CD4-positive, alpha-beta T cell treated with Interleukin-17A for 1 hour (primary cell): ENCODE measurements at places on chromosomes 11 and 22.

DNA sequence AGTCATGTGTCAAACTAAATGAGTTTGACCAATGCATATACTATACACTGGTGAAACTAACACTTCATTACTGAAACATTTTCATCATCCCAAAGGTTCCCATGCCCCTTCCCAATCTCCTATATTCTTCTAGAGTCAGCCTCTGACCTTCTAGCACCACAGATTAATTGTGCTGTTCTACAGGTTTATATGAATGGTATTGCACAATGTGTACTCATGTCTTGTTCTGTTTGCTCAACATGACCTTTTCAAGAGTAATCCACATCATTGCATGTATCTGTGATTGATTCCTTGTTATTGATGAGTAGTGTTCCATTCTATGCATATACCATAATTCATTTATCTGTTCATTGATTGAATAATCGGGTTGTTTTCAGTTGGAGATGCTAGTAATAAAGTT lies 7.5 kb upstream of the OR8G1 start:
- DNase-seq = no peak

GRCh38 chr11:32154275-32154674 lies 63.4 kb downstream of the RCN1 start:
- peak; percentile 17 for DNase-seq

DNA sequence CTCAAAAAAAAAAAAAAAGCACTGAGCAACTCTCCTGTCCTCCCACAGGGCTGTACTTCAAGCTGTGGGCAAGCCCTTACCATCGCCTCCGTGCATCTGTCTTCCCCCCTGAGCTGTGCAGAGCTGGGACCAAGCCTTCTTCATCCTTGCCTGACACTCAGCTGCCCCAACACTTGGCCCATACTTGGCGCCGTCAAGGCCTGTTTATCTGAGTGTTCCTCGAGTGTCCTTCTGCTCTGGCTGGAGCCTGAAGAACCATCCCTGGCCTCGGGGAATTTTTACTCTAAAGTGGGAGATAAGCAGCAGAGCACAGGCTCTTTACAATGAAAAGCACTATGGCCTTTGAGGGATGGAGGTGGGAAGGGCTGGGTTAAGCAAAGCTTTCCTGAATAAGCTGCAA lies 1.6 kb upstream of the TIRAP start:
- DNase-seq = no peak

- DNase-seq = peak; percentile 25
Observed at GRCh38 chr22:27801202-27801615, 347 bp downstream of the MN1 start.

DNA sequence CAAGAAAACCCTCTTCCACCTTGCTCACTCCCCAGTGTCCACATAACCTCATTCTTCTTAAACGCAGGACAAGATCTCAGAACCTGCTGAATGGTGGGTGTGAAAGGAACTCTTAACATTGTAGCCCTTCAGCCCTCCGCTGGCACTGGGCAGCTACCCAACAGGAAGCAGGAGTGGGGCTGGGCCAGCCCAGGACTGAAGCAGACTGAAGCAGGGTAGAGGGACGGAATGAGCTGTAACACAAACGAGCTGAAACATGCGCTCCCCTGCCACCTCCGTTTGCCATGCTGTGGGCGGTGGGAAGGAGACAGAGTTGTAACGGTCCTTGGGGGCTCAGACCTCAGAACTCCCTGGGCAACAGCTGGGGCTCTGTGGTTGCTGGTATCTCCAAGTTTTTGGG lies 23.6 kb downstream of the NPAT start:
- DNase-seq = no peak

DNA sequence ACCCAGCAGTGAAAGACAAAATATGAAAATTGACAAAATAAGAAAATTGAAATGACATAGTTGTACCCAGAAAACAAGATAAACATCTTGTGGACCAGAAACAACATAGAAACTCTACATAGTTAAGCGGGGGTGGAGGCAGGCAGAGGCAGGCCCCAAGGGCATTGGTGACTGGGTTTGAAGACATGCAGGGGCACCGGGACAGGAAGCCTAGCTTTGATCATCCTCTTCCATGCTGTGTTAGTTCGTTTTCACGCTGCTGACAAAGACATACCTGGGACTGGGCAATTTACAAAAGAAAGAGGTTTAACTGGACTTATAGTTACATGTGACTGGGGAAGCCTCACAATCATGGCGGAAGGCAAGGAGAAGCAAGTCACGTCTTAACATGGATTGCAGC lies 33.5 kb upstream of the CRTAM start:
- DNase-seq = no peak

GRCh38 chr11:628056-628455 lies 1.1 kb upstream of the SCT start:
- DNase-seq = no peak

- DNase-seq = no peak
Observed at GRCh38 chr22:32636884-32637283, 162.3 kb downstream of the FBXO7 start.

DNA sequence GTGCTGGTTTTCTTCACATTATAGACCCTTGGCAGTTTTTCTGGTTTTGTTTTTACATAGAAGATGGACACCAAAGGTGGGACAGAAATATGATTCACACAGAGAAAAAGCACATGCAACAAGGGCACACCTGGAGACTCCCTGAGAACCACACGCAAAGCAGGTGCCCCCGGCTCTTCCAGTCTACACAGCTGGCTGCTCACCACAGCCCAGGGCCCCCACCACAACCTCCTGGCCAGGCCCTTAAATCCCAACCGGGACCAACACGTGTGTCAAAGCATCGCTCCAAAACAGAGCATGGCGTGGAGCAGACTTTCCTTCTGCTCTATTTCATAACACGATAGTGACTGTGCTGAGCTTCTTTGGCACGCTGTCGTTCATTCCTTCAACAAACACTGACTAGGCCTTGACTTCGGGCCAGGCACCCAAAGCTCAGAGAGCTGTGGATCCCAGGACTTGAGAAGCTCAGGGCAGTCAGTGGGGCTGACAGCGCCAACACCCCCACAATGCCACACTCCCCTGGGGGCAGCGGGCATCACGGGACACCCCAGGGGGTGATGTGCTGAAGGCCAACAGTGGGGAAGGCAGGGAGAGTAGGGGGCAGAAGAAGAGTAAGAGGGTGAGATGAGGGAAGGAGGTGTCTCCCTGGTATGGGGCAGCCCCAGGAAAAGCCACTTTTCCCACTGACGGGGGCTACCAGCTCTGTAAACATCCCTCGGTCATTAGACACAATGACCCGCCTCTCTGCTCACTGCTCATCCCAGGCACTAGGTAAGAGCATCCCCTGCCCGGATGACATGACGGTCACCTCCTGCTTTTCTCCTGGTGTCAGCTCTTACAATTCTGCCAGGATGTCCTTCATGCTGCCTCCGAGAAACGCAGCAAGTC lies 26.0 kb downstream of the CELSR1 start:
- no peak for DNase-seq

- peak; percentile 10 for DNase-seq
Observed at GRCh38 chr11:112179601-112180000, 4.3 kb downstream of the BCO2 start.

GRCh38 chr11:60064111-60064510 lies 7.6 kb downstream of the MS4A3 start:
- no peak for DNase-seq

- no peak for DNase-seq
Observed at GRCh38 chr22:23305321-23305910, 125.1 kb downstream of the BCR start.

- no peak for DNase-seq
Observed at GRCh38 chr11:128502726-128503125, 84.6 kb downstream of the ETS1 start.

DNA sequence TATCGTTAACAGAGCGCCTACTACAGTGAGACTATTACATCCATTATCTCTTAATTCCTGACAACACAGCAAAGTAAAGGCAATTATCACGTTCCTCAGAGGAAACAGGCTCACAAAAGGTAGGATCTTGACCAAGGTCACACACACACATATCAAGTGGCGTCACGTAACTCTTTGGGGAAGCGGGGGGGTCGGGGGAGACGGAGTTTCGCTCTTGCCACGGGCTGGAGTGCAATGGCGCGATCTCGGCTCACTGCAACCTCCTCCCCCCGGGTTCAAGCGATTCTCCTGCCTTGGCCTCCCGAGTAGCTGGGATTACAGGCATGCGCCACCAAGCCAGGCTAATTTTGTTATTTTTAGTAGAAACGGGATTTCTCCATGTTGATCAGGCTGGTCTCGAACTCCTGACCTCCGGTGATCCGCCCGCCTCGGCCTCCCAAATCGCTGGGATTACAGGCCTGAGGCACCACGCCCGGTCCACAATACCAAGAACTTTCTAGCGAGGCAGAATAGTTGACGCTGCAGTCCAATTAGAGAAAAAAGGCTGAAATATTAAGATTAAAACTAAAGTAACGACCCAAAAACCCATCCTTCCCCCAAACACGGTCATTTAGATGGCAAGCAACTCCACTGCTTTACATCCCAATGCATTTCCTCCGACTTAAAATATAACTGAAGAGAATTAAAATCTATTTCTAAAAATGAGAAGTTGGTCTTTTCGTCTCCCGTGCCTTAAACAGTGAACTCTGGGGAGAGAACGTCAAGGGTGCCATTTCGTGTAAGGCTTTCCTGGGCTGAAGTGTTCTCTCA lies 1.2 kb downstream of the DDX17 start:
- DNase-seq = peak; percentile 81

DNA sequence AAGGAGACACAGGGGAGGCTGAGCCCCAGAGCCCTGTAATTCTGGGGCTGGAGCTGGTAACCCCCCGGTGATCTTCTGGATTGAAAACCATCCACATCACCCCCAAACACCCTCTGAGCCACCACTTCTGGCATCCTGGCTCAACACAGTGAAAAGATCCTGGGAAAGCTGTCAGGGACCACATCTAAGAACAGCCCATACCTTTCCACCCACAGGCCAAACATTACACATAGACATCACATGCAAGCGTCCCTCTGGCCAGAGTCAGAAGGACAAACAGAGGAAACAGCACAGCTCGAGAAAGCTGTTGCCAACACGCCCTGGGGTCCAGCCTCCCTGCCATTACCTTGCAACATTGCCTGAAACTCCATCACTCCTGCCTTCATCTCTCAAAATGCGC lies 469.5 kb downstream of the SOX6 start:
- no peak for DNase-seq

GRCh38 chr22:38248280-38248679 lies 24.5 kb downstream of the TMEM184B start:
- DNase-seq = no peak

DNA sequence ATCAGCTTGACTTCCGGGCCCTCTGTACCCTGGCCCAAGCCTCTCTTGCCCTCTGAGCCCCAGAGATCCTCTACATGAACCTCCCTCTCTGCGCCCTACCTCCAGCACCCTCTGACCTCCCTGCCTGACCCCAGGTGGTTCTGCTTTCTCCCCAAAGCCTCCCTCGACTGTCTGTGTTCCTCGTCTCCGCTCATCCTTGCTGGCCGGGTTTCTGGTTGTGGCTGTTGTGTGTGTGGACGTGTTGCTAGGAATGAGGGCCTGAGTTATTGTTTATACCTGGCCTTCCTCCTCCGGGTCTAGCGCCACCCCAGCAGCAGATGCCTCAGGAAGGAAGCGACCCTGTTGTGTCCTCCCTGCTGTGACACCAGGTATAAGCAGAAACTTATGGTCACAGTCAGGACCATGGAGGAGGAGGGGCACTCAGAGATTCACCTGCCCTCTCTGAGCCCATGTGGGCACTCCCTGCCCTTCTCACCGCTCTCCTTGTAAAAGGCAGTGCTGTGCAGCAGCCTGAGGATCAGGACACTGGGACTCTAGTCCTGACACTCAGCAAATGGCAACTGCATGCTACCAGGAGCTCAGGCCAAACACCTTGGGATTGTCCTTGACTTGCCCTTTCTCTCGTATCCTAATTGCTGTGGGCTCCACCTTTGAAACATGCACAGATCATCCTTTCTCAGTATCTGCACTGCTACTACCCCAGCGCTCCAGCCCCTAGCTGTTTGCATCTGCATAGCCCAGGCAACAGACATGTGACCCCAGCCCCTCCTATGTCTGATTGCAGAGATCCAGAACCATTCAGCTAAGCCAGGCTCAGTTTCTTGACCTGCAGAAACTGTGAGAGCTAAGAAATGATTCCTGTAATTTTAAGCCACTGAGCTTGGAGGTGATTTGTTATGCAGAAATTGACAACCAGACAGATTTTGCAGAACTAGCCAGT lies 140.1 kb downstream of the ST3GAL4 start:
- no peak for DNase-seq

GRCh38 chr22:29117799-29118477 lies 45.1 kb downstream of the KREMEN1 start:
- DNase-seq = no peak

- no peak for DNase-seq
Observed at GRCh38 chr11:117657794-117658193, 139.2 kb downstream of the DSCAML1 start.

- peak; percentile 49 for DNase-seq
Observed at GRCh38 chr22:31346733-31347250, 646 bp upstream of the PATZ1 start.

DNA sequence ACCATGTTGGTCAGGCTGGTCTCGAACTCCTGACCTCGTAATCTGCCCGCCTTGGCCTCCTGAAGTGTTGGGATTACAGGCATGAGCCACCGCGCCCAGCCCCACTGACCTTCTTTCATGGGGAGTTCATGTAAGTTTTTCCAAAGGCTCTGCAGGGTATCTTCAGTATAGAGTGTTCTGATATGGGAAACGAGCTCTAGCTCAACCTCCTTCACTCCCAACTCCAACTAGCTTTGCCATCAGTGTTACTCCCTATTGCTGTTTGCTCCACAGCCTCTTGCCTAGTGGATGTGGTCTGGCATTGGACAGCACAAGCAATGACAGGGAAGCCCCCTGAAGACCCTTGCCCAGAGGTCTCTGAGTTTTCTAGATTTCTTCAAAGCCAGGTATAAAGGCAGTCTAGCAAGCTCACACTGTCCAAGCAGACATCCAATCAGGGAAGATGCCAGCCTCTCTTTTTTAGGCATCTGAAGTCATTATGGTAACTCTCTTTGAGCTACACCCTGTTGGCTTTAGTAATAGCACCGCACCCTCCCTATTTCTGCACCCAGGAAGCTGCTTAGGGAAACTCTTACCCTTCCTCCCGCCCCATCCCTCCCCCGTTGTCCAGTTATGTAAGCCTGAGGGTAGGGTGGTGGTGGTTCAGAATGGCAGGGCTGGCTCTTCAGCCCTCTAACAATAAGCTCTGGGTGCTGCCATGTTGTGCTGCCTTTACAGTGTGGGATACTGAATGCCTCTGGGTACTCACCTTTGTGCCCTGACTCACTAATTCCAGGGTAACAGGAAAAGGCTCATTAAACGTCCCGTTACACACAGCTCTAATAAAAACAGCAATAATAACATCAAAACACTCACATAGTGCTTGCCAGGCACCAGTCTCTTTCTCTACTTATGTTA lies 41.4 kb upstream of the CLDN5 start:
- DNase-seq = no peak

- no peak for DNase-seq
Observed at GRCh38 chr11:36233204-36233603, 56.0 kb downstream of the COMMD9 start.

- DNase-seq = no peak
Observed at GRCh38 chr11:117673602-117674001, 123.4 kb downstream of the DSCAML1 start.

DNA sequence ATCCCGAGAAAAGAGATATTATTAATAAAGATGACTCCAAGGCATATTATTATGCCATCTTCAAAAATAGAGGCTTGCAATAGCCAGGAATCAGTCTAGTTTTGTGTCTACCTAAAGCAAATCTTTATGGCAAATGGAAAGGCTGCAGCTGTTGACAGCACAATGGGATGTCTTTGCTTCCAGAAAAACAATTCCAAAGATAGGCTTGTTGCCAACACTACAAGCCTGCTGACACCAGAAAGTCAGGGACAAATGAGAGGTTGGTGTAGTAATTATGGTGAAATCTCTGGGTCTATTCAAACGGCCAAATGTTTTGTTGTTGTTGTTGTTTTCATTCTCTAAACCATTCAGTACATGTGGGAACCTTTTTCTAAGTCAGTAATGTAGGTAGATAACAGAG lies 101.8 kb downstream of the LUZP2 start:
- no peak for DNase-seq
